ENCODE measurements at places on chromosomes 16 and 17.
A peak's percentile ranks its signal among the peaks of the same experiment; 100 is the strongest.

DNA sequence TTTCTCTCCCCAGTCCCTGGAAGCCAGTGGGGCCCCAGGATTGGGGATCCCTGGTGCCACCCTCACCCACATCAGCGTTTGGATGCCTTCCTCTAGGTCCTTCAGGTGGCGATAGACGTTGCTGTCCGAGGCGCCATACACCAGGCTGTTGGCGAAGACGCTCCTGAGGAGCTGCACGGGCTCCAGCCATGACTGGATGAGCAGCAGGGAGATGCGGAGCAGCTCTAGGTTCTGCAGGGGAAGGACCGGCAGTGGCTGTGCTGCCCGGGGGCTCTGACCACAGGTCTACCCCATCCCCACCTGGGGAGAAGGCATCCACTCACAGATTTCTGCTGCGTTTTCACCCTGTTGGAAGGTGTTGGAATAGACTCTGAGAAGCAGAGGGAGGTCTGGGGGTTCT, 1.0 kb downstream of the GH2 start:
- no peak for DNase-seq

- no peak for DNase-seq
Measured at GRCh38 chr17:246851-247421, 65.5 kb upstream of the DOC2B start.

DNA sequence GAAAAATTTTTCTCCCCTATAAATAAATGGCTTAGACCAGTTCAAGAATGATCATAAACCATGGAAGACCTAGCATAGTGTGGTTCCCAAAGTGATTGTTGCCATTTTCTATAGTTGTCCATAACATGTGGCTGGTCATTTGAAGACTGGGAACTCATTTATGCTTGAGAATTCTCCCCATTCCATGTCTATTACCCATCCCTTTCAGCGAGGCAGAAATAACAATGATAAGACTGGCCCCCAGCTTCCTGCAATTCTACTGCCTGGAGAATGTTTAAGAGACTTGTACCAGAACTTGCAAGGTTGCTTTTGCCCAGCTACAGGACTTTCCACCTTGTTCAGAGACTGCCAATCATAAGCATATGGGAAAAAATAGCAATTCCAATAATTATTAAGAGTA, 146.5 kb upstream of the CDH11 start:
- no peak for DNase-seq

DNA sequence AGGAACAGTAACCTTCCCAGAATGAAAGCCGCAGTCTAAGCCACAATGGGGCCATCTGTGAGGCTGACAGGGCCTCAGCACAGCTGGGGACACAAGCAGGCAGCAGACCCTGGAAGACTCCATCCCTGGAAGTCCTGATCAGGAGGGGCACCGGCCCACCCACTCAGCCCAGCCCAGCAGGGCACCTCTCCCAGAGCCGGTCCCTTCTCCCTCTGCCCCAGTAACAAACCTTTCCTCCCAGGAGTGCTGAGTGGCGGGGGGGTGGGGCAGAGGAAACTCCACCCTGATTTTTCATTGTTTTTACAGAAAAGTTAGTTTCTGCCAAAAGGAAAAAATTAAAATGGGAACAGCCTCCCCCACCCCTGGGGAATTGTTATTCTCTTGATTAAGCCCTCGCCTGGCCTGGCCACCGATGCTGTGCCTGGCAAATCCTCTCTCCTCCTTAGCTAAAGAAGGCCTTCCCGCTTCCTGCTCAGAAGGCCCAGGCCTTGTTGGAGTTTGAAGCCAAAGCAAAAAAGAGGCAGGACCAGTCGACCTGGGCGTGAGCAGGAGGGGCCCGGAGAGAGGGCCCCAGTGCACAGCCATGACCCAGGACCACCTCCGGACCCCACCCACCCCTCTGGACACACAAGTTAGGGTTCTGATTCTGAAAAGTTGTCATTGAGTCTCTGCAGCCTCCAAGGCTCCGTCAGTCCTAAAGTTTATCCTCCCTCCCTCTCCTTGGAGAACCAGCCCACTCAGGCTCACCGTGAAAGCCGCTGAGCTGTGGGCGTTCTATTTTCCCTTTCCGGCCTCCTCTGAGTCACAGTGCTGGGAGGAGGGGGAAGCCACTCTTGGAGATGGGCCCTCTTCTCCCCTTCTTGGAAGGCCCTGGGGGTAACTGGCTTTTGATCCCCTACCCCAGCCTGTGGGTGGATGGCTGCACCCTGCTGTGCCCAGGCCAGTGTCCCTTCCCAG, 128.4 kb upstream of the TNRC6C start:
- DNase-seq = peak; percentile 31

- no peak for DNase-seq
Measured at GRCh38 chr17:50653738-50654137, 19.1 kb downstream of the ABCC3 start.

GRCh38 chr16:82728901-82729300, 102.1 kb downstream of the CDH13 start:
- DNase-seq = no peak

GRCh38 chr17:43679911-43680310, 18.2 kb upstream of the MEOX1 start:
- DNase-seq = no peak

GRCh38 chr17:18139949-18140348, 31.4 kb downstream of the MYO15A start:
- DNase-seq = no peak

GRCh38 chr16:6063526-6063925, 965.9 kb upstream of the EEF2KMT start:
- DNase-seq = no peak

GRCh38 chr17:49439673-49440571, 25.2 kb upstream of the PHB1 start:
- DNase-seq = no peak

- no peak for DNase-seq
Measured at GRCh38 chr16:85027958-85028684, 526 bp downstream of the KIAA0513 start.

DNA sequence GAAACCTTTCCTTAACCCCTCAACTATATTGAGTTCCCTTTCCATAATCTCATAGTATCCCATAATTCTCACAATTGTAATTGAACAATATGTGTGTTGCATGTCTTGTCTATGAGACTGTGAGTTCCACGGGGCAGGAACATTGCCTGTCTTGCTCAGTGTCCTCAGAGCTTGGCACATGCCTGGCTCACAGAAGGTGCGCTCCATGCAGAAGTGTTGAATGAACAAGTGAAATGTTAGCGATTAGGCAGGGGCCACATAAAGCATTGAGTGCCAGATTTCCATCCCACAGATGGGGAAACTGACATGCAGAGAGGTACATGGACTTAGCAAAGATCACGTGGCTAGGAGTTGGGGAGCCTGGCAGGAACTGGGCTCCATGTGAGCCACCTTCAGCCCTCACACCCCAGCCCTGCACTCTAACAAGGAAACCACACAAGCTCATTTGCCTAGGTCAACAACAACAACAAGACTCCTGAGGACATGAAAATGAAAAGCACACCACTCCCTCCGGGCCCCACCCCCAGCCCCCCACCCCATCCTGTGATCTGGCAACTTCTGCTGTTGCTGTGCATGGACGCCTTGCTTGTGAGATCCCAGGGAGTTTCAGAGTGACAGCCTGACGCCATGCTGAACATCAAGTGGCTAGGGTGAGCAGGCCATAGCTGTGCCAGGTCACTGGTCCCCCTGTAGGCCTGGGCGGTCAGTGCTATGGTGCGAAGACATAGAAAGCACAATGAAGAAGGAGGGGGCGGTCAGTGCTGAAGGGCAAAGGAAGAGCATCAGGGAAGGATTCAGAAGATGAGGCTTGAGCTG, 5.0 kb downstream of the PIK3R5 start:
- no peak for DNase-seq

GRCh38 chr17:76983075-76983775, 115.0 kb downstream of the MGAT5B start:
- no peak for DNase-seq

GRCh38 chr17:39231591-39232551, 6.1 kb upstream of the STAC2 start:
- DNase-seq = peak; percentile 13

DNA sequence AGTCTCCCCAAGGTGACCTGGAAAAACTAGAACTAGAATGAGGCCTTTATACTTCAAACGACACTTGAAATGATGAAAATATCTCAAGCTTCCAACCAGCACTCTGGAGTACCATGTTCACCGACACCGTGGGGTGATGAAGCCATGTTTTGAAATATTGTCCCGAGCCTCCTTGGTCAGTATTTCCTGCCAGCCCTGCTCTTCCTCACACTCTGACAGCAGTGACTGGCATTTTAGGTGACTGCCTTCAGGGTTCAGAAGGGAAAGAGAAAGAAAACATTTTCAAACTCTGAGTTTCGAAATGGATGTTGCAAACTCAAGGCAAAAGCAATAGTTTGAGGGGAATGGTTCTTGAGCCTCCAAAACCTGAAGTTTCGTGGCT, 39.3 kb upstream of the IRX6 start:
- DNase-seq = no peak

DNA sequence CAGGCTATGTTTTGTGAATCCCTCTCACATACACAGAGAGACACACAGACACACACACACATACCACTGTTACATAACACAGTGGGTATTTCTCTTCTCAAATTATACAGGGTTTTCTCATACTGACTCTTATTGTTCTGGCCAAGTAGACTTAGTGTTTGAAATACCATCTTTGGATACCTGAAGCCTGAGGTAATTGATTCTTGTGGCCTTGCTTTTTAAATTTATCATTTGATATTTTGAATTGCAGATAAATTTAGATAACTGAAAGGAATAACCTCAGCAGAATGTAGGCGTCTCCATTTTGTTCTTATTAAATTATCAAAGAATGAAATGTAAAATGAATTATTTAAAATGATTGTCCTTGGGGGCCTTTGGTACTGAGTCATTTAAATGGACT, 223.8 kb downstream of the LGALS9B start:
- DNase-seq = no peak

DNA sequence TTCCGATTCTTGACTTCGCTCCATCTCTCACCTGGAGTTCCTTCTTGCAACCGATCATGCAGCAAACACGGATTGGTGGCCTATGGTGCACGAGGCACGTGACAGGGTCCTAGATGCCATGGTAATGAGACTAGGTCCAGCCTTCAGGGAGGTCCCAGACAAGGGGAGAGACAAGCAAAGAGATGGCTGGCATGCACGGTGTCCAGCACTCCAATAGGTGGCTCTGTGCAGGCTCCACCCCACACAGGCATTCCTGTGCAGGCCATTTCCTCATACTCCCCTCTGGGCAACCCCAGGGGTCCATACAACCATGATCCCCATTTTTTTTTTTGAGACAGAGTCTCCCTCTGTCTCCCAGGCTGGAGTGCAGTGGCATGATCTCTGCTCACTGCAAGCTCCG, 31.3 kb downstream of the WNT9B start:
- no peak for DNase-seq

GRCh38 chr17:60599220-60599619, 773 bp upstream of the PPM1D start:
- DNase-seq = peak; percentile 36

DNA sequence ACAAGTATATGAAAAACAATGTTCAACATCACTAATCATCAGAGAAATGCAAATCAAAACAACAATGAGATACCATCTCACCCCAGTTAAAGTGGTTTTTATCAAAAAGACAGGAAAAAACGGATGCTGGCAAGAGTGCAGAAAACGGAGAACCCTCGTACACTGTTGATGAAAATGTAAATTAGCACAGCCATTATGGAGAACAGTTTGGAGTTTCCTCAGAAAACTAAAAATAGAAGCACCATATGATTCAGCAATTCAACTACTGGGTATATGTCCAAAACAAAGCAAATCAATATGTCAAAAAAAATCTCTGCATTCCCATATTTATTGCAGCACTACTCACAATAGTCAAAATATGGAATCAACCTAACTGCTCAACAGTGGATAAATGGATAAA, 50.1 kb upstream of the CES5A start:
- no peak for DNase-seq

GRCh38 chr17:43680461-43680860, 18.7 kb upstream of the MEOX1 start:
- DNase-seq = no peak

- no peak for DNase-seq
Measured at GRCh38 chr16:12317121-12317810, 340.7 kb downstream of the SNX29 start.

DNA sequence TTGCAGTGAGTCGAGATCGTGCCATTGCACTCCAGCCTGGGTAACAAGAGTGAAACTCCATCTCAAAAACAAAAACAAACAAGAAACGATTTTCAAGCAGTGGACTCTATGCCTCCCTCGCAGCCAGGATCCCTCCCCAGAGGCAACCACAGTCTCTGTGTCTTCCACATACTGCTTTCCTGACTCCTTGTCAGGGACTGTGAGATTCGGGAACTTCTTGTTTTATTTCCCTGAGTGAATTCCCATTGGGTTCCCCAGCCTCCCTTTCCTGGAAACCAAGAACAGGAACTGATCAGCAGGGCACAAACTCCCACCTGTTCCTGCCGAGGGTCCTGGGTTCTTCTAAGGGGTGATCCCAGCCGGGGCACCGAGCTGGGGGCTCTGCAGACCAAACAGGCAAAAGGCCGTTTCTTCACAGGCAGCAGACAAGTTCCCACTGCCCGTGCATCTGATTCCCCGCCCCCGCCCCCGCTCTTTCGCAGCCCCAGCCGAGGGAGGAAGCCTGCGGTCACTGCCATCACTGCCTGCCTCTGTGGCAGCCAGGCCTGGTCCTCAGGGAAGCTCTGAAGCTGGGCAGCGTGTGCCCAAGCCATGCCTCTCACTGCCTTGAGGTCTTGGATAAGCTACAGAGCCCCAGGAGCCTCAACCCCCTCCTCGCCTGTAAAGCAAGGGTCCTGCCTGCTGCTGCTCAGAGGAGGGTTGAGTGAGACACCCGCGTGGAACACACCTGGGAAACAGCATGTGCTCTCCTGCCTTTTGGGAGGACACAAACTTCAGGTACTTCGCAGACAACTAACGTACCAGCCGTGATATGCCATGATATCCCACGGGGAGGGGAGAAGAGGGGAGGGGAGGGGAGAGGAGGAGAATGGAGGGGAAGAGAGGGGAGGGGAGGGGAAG, 5.5 kb upstream of the PIEZO1 start:
- no peak for DNase-seq

DNA sequence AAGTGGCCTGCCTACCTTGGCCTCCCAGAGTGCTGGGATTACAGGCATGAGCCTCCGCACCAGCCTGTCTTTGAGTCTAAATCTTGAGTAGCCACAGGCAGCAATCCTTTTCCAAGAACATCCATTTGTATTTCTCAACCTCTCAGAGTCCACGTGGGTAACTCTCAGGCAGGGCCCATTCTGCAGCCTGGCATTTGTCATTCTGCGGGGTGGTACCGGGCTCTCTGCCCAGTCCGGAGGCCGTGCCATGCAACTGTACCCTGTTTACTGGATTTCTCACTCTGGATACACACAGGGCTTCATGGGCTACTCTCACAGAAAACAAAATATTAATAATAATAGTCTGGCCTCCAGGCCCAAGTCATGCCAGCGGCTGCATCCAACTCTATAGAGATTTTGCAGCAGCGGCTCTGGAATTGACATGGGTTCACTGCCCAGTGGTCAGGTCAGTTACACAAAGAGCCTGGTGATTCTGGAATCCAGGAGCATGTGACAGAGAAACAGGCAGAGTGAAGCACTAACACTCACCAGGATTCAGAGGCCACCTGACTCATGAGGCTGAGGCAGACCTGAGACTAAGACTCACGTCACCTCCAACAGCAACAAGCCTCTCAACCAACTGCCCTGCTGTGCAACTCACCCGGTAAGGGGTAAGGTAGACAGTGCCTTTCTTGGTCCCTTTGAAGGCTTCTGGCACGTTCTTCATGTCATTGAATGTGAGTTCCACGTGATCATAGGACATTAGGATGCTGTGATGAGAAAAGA, 4.0 kb downstream of the WBP2 start:
- DNase-seq = peak; percentile 48
